ENCODE measurements at places on chromosomes 5 and 9. TPM values are rescaled to one million over a fixed set of nuclear protein-coding genes. Genes with fewer than 3 reads are reported as not detected.

The UNC13B gene
- 38.9 TPM for total RNA-seq

The SH3RF2 gene
- 4.0 TPM for total RNA-seq

The TSPAN17 gene
- total RNA-seq: 64.2 TPM

The ENC1 gene
- 155 TPM for total RNA-seq

The MCTP1 gene
- 9.0 TPM for total RNA-seq

DNA sequence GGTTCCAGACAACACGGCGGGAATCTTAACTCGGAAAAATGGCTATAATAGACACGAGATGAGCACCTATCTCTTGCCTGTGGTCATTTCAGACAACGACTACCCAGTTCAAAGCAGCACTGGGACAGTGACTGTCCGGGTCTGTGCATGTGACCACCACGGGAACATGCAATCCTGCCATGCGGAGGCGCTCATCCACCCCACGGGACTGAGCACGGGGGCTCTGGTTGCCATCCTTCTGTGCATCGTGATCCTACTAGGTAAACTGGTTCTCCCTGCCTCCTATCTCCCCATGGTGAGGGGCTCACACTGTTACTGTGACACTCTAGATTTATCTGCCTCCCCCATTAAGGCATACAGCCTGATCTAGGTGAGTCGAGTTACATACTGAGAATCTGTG, 124.2 kb downstream of the CDH6 start:
- DNase-seq: no peak

GRCh38 chr9:78821126-78821822, 524.3 kb downstream of the PSAT1 start:
- peak; percentile 27 for DNase-seq

DNA sequence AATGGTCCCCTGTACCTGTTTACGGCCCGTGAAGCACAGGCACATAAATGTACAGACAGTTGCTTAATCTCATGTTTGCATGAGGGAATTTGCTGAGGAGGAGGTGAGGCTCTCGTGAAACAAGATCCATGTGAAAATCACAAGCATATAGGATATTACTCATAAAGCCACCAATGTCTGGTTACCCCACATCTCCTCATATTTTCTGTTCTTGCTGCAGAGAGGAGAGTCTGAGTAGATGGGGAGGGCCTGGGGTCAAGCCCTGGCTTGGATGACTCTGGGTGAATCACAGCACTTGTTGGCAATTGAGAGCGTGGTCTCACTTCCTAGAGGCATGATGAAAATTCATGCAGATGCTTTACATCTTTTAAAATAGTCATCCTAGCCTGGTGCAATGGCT, 975 bp downstream of the AGXT2 start:
- no peak for DNase-seq

- DNase-seq: no peak
Measured at GRCh38 chr5:89673019-89673418, 736.5 kb downstream of the CETN3 start.

DNA sequence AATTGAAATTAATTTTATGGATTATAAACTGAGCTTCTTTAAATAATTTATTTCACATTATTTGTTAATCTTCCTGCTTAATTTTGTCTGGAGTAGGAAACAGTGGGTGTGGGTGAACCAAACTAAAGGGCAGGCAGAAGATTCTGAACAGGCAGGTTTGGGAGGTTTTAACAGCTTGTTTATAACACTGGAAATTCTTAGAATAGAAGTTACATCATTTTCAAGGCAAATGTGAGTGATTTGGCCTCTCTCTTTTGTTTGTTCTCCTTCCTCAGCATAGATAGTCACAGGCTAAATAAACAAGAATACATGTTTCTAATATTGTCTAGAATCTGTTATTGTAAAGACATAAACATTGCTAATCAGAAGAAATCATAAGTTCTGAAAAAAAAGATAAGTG, 970.9 kb upstream of the NUDT12 start:
- no peak for DNase-seq

- no peak for DNase-seq
Measured at GRCh38 chr9:33637881-33638280, 113.8 kb downstream of the ANKRD18B start.

GRCh38 chr5:43106290-43106638, 14.4 kb upstream of the ZNF131 start:
- DNase-seq: no peak

DNA sequence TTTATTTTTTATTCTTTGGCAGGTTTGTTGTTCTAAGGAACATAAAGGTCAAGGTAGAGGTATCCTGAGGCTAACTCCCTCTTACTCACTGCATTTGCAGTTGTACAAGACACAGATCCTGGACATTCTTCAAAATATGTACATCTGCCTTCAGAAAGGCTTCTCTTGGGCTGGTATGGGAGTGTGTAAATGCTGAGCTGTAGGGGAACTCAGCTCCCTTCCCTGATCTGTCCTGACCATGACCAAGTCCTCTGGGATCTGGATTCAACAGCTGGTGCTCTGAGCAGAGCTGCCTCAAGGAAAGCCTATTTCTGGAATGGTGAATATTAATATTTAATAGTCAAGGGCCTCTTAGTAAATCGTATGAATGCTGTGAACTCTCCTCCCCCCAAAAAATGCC, 117.4 kb downstream of the PRKACG start:
- DNase-seq: no peak

GRCh38 chr5:113025596-113025995, 49.0 kb downstream of the DCP2 start:
- DNase-seq: no peak

- DNase-seq: no peak
Measured at GRCh38 chr5:89668821-89669220, 740.7 kb downstream of the CETN3 start.

DNA sequence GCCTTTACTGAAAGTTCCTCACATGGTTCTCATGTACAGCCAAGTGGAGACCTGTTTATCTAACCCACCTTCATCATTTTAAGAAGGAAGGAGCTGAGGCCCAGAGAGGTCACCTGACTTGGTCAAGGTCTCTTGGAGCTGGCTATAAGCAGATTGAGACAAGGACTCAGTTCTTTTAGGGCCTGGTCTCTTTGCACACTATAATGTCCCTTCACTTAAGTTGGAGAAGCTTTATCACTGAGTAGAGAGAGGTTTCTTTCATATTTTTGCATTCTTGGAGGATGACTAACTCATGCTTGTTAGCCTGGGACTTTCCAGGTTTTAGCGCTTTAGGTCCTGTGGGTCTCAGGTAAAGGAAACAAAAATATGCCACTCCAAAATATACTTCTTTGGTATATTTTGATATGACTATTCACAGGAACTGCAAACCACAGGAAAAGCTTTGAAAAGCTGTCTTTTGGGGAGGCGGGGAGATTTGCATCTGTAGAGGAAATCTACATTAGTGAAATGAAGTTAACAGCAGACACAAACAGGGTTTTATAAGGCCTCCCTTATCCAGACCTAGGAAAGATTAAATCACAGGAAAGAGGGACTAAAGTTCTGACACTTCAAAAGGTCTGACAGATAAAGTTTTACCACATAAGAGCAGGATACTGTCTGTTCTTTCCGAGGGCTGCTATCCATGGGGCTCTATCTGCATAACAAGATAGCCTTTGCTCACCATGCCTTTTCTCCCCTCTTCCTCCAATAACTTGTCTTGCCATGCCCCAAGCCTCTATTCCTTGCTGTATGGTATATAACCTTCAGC, 95.8 kb upstream of the ANKRD55 start:
- DNase-seq: peak; percentile 47

- no peak for DNase-seq
Measured at GRCh38 chr5:42940853-42941252, 99.3 kb downstream of the ANXA2R start.

- no peak for DNase-seq
Measured at GRCh38 chr5:10046676-10047075, 203.0 kb downstream of the ATPSCKMT start.

GRCh38 chr9:87836951-87837705, 45.5 kb upstream of the SPATA31E1 start:
- no peak for DNase-seq

GRCh38 chr9:126704157-126704891, 90.6 kb downstream of the LMX1B start:
- no peak for DNase-seq

DNA sequence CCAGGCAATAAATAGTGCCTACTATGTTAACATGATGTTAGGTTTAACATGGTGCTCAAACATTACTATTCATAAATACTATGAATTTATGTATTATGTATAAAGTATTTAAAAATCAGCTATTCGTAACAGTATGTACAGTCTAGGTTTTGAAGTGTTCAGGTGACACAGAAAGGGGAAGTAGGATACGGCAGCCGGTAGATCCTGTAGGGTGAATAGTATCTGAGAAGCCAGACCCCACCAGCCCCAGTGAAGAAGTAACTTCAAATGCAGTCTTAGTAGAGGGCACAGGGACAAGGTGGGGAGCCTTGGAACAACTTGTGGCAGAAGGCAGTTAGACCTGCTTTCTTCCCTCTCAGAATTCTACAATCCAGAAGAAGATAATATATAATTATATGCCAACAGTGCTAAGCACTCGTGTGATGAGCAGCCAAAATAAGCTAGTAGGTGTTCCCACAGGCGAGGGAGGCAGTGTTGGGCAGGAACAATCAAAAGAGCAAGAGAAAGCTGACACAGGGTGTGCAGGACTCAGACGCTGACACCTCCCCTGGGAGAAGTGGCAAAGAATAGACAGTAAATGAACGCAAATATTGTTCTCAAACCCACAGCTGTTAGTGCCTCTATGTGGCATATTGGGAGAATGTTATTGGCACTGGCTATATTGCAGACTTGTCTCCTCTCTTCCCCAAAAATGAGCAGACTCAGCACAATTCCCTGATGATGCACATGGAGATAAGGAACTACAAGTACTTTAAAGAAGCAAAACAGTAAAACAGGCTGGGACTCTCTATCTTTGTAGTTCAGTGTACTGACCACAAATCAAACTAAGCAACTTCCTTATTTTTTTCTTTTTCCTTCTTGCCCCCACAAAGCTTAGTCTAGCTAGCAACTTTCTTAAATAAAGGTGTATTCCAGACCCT, 4.6 kb downstream of the ZNF367 start:
- DNase-seq: no peak

DNA sequence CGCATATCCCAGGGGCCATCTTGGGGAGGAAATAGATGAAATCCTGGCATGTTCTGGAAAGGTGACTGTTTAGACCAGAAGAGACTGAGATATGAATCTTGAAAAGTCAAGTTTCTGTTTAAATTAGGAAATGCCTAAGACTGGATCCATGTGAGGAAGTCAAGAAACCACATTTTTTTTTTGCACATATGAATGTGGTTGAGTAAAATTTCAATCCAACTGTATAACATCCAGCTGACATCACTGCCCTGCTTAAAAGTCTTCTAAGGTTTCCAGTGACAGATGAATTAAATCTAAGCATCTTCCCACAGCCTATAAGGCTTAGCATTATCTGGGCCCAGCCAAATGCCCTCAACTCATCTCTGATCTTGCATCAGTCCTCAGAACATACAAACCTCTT, 47.7 kb upstream of the TCERG1 start:
- DNase-seq: no peak

GRCh38 chr5:138391859-138392386, 39.4 kb downstream of the KDM3B start:
- DNase-seq: no peak

DNA sequence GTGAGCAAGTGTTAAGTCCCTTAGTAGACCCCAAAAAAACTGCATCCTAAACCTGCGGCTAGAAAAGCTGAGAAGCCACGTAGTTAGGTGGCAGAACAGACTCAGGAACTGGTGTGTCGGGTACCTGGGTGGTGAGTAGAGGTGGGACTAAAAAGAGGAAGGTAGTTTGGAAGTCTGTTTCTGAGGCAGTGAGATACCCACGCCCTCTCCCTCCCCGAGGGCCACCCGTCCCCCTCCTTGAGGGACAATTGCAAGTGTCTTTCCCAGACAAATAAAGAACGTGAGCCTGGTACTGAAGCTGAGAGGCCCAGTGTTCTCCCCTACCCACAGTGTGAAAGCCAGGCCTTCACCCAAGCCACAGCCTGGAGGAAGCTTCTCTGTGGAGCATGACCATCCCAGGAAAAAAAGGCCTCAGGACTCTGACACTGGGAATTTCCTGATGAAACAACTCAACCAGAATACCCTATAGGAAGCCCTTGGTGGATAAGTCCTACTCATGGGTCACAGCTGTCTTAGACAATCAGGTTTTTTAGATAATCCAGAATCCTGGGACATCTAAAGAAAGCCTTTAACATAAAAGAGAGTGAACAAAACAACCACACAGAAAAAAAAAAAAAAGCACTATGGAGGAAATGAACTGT, 7.0 kb upstream of the CD74 start:
- DNase-seq: no peak

GRCh38 chr5:167057665-167058064, 1233.8 kb upstream of the WWC1 start:
- DNase-seq: no peak

DNA sequence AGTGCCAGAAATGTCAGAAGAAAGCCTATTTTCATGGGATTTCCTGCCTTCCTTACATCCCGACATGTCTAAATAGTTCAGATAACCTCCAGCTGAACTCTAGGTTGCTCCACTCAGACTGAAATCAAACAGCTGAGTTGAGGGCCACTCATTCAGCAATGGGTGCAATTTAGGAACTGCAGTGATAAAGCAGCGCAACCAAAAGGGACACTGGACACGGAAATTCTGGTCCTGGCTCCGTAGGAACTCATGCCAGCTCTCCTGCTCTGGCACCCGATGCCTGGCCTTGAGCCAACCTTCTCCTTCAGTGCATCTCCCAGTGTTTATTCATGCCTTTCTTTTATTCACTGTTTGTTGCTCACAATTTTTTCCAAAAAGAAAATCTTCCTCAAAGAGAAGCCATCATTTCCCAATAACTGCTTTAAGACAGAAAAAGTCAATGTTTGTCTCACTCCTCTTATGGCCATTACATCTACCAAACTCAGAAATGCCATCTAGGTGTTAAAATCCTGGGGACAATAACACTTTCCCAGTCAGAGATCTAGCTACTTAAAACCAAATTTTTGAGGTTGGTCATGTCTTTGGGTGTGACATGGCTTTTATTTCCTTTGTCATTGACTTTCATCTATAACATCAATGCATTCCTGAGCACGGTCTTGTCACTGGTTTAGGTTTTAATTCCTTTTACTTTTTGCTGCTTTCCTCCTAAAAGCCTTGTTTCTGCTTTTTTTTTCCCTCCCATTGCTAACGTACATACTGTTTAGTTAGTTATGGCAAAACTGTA, 126.9 kb downstream of the PDE4D start:
- no peak for DNase-seq

DNA sequence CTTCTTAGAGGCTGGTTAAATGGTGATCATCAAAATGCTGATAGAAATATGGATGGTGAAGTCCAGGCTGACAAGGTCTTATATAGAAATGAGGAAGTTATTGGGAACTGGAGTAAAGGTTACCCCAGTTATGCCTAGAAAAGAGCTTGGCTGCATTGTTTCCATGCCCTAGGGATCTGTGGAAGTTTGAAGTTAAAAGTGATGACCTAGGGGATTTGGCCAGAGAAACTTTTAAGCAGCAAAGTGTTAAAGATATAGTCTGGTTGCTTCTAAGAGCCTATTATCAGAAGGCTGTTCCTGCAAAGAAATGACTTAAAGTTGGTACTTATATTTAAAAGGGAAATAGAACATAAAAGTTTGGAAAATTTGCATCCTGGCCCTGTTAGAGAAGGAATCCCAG, 200.3 kb downstream of the ICE1 start:
- no peak for DNase-seq
